ENCODE measurements at places on chromosomes 16 and 17.

GRCh38 chr16:80723091-80723490 lies 81.3 kb downstream of the CDYL2 start:
- DNase-seq = no peak

GRCh38 chr17:8160741-8161221 lies 2.0 kb downstream of the VAMP2 start:
- no peak for DNase-seq

GRCh38 chr16:53064081-53064578 lies 9.3 kb downstream of the CHD9 start:
- DNase-seq = no peak

DNA sequence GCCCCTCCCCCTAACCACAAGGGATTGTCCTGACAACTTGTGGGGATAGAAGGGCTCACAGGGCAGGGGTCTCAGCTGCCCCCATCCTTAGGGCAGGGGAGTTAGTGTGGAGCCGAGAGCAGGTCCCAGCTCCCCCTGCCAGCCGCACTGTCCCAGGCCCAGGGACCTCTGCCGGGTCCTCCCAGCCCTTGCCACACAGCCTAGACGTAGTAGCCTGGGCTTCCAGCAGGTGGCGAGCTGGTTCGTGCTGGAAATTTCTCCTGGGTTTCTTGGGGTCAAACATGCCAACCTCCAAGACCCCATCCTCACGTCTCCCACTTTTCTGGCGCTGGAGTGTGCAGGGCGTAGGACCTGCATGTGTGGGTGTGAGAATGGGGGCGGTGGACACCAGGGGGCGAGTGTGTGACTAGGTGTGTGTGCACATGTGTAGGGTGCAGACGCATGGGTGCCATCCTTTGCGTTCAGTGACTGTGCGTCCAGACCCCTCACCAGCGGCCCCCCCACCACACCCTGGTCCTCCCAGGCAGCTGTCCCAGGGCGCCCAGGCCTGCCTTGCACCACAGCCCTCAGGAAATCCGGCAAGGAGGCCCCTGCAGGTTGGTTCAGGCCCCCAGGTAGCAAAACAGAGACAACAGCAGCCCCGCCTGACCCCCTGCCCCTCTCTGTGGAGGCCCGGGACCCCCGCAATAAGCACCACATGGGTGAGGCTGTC lies 29.5 kb downstream of the SBK1 start:
- no peak for DNase-seq

DNA sequence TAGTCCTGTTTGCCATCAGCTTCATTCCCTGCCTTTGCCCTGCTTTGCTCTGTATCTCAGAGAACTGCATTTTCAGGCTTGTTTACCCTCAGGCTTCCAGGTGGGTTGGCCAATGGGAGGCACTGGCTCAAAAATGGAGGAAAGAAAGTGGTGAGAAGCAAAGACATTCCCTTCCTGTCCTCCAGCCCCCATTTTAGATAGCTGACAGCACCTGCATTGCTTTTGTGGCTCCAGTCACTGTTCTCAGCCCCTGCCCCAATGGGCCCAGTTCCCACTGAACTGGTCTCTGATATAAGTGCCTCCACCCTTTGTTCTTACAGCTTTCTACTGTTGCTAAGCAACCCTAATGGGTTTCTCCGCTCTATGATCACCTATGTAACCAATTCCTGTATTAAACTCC lies 19.4 kb upstream of the SDK2 start:
- DNase-seq = no peak

DNA sequence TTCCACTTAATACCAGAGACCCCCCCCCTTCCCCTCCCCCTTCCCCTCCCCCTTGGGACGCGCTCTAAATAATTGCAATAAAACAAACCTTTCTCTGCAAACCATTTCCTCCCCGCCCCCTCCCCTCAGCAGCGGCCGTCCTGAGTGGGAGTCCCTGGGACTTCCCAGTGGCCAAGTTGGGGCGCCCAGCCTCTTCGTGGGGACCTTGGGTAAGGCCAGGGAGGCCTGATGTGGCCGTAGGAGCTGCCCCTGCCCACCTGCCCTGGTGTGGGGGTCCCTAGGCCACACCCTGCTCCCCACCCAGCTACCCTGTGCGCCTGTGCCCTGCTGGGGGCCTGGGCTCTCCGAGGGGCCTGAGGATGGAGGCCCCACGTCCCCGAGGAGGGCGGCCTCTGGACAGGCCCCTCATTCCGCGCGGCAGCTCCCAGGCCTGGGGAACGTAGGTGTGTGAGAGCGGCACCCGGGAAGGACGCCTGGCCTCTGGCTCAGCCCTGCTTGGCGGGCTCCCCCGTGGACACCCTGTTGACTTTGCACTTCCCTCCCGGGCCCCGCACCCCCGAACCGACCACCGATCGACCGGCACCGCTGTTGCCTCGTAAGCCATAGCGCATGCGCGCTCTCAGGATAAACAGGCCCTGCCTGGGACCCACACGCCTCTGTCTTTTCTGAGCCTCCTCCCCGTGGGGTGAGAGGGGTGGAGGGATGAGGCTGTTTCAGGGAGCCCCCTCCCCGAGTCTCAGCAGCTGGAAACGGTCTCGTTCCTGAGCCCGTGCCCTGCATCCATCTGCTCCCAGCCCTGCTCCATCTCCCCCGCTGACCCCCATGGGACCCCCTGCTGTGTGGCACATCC lies 9.0 kb downstream of the NTHL1 start:
- DNase-seq = no peak

DNA sequence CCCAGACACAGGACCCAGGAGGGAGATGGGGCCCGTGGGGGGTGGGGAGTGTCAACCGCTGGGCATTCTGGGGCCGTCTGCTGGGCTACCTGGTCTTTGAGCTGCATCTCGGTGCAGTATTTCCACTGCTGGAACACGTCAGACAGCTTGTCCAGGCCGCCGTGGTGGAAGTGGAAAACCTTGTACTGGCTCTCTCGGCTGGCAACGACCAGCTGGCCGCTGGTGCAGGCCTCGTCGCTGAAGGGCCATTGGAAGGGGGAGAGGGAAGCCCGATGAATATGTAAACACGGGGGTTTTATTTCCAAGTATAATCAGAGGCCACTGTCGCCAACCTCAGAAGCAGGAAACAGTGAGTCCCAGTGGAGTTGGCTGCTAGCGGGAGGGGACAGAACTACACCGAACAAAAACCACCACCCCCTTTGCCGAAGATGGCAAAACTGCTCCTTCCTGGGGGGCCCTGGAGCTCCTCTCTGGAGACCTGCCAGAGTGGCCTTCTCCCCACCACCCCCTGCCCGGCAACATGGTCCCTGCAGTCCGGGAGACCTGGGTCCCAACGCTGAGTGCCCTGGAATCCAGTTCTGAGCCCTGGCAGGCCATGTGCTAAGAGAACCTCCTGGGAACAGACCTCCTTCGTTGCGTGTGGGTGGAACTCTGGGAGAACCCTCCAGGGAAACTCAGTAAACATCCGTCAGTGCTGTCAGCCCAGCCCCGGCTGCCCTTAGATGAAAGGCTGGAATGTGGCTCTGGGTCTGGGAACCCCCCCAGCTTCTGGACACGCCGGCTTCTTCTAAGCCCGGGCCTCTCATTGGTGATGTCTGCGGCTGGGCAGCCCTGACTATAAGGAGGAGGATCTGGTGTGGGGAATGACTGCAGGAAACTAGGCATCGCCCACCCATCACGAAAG lies 84.1 kb downstream of the TBC1D16 start:
- DNase-seq = peak; percentile 82

DNA sequence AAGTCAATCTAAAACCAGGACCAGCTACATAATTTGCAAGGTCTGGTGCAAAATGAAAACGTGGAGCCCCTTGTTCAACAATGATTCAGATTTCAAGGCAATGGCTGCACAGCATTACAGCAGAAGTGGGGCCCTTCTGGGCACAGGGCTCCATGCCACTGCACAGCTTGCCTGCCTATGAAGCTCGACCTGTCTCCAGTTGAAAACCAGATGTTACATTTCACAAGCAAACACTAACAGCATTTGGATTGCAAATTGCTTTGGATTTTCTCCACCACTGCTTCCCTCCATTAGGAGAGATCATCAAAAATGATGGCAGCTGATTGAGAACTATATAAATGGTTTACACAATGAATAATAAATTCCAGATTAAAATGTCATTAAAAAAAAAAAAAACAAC lies 551.4 kb upstream of the ZFHX3 start:
- DNase-seq = no peak

- DNase-seq = no peak
Observed at GRCh38 chr16:53734908-53735307, 31.0 kb downstream of the FTO start.

- DNase-seq = no peak
Observed at GRCh38 chr16:52515068-52515671, 31.8 kb downstream of the TOX3 start.

DNA sequence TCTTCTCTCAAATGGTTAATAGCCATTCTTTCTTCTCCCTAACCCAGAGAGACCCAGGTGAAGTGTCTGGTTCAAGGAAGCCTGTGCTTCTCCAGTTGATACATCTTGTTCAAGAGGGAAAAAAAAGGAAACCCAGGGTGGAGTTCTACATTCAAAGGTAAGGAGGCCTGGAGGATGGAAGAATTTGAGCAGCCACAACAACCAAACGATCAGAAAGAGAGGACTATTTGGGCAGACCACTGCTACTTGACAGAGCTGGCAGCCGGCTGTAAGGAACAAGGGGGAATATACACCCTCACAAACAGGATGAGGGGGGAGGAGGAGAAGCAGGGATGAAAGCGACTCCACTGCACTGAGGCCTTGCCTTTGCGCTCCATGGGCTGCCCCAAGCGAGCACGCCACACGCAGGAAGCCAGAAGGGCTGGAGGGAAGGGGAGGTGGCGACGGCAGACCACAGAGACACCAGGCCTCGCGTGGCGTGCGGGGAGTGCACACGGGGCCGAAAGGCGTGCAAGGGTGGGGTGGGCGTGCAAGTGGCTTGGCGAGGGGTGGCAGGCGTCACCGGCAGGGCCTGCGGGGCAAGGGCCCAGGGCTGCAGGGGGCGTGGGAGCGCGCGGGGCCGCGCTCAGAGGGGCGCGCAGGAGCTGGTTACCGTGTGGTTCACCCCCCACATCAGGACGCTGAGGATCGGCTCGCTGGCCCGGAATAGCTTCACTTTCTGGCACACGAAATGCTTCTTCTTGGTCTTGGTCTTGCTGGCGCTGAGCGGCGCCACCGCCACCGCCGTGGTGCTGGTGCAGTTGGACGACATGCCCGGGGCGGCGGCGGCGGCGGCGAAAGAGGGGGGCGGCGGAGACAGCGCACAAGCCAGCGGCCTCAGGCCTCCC lies 499 bp downstream of the PIP4K2B start:
- peak; percentile 58 for DNase-seq

- no peak for DNase-seq
Observed at GRCh38 chr17:82956726-82957468, 117.1 kb upstream of the ZNF750 start.

Data from head of caudate nucleus (tissue), 42 donors.